SJSA1 (cell line): ENCODE measurements at places on chromosomes 7 and 10.
A peak's percentile ranks its signal among the peaks of the same experiment; 100 is the strongest.

- H3K27ac ChIP-seq: no peak overlapping the region
- no peak overlapping the region for H3K4me3 ChIP-seq
- no peaks in the 10 kb centered on the region for H3K36me3 ChIP-seq
Measured at GRCh38 chr7:151770232-151770631, 106.7 kb downstream of the PRKAG2 start.

DNA sequence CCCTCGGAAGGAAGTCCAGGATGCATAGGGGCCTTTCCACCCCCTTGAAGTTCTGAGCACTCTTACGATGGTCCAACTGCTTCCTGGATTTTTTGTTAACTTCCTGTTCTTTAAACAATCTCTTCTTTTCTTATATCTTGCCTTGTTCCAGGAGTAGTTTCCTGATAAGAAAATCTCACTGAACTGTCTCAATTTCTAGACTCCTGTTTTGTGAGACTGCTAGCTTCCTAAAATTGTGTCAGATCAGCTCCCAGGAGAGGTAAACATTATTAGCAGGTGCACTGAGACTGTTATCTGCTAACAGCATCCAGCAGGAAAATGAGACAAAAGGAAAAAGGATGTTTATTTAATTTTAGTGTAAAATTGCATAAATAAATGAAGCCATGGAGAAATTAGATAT, 106.2 kb upstream of the PITRM1 start:
- DNase-seq: no peak
- no peaks in the 10 kb centered on the region for H3K36me3 ChIP-seq
- no peak overlapping the region for H3K27ac ChIP-seq
- H3K4me1 ChIP-seq: peaks cover 7% of the 10 kb centered on the region
- H3K4me3 ChIP-seq: no peak overlapping the region

DNA sequence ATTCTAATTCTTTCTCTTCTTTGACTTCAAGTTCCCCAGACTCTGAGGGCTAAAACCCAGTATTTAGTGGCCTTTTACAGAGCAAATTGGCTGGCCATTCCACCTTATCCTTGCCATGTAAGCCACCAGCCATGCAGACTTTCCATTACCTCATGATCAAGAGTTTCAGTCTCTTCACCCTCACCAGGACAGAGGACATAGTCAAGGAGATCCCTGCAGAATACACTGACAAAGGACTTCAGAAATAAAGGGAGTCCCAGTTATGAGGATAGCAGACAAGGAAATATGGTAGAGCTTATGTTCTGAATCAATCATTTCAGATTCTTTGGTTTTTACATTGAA, 1080.4 kb upstream of the C7orf33 start:
- DNase-seq: peak; percentile 15
- peak overlapping the region; percentile 61 for H3K27ac ChIP-seq
- H3K36me3 ChIP-seq: no peaks in the 10 kb centered on the region
- H3K27me3 ChIP-seq: no peaks in the 10 kb centered on the region
- H3K4me1 ChIP-seq: peaks cover 15% of the 10 kb centered on the region

- DNase-seq: no peak
- 0 out of 2 replicates have a peak, but pooled peaks cover 5% of the 10 kb centered on the region for H3K27me3 ChIP-seq
- no peaks in the 10 kb centered on the region for H3K36me3 ChIP-seq
Measured at GRCh38 chr10:43347997-43348396, 23.4 kb upstream of the FXYD4 start.

GRCh38 chr7:41051535-41051934, 651.4 kb downstream of the INHBA start:
- H3K27ac ChIP-seq: peak overlapping the region; percentile 69
- peaks cover 65% of the 10 kb centered on the region for H3K4me1 ChIP-seq
- H3K36me3 ChIP-seq: no peaks in the 10 kb centered on the region

DNA sequence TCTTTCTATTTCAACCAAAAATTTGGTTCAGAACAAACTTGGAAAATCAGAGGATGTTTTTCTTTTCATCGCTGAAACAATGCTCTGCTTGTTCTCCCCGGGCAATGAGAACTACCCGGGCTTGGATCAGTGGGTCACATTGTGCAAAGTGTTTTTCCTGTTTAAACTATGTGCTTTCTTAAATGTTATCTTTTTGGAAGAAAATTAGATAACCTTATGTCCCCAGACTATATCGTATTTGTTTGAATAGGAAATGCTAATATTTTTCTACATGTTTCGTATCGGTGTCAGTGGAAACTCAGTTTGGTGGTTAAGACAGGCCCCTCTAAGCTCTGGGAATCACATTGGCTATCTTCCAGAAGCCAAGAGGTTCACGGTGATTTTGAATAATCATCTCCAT, 319.5 kb upstream of the NFE2L3 start:
- H3K4me1 ChIP-seq: peaks cover 48% of the 10 kb centered on the region
- H3K4me3 ChIP-seq: no peak overlapping the region
- H3K27me3 ChIP-seq: no peaks in the 10 kb centered on the region
- peak overlapping the region; percentile 69 for H3K27ac ChIP-seq
- H3K36me3 ChIP-seq: no peaks in the 10 kb centered on the region
- DNase-seq: no peak

DNA sequence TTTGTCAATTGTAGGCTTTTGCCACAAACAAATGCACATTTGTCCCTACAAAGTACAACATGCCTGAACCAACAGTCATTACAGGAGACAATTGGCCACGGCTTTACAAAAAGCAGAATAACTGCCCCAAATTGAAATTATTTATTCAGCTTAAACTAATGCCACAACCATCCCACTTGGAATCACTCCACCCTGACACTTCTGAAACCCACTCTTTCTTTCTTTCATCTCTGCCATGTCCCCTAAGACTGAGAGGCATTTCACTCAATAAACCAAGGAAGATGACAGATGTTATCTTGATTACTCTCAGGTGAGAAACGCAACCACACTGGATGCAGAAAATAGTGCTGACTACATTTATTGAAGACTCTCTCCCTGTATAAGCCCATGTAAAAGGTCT, 2.6 kb upstream of the NPM3 start:
- no peak overlapping the region; the same call in 1 of the 2 replicates for H3K27ac ChIP-seq
- peaks cover 9% of the 10 kb centered on the region for H3K4me1 ChIP-seq
- DNase-seq: no peak
- no peak overlapping the region for H3K4me3 ChIP-seq

DNA sequence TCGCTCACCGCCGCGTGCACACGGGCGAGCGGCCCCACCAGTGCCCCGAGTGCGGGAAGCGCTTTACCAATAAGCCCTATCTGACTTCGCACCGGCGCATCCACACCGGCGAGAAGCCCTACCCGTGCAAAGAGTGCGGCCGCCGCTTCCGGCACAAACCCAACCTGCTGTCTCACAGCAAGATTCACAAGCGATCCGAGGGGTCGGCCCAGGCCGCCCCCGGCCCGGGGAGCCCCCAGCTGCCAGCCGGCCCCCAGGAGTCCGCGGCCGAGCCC, 3.3 kb downstream of the REPIN1 start:
- peaks cover 25% of the 10 kb centered on the region for H3K4me1 ChIP-seq
- no peak overlapping the region for H3K4me3 ChIP-seq
- no peak for DNase-seq
- H3K27ac ChIP-seq: no peak overlapping the region
- peaks cover 67% of the 10 kb centered on the region for H3K36me3 ChIP-seq

- peak; percentile 22 for DNase-seq
- H3K27me3 ChIP-seq: no peaks in the 10 kb centered on the region
- H3K36me3 ChIP-seq: no peaks in the 10 kb centered on the region
- no peak overlapping the region for H3K27ac ChIP-seq
- H3K4me3 ChIP-seq: no peak overlapping the region
Measured at GRCh38 chr10:123743441-123744223, 77.5 kb downstream of the GPR26 start.

DNA sequence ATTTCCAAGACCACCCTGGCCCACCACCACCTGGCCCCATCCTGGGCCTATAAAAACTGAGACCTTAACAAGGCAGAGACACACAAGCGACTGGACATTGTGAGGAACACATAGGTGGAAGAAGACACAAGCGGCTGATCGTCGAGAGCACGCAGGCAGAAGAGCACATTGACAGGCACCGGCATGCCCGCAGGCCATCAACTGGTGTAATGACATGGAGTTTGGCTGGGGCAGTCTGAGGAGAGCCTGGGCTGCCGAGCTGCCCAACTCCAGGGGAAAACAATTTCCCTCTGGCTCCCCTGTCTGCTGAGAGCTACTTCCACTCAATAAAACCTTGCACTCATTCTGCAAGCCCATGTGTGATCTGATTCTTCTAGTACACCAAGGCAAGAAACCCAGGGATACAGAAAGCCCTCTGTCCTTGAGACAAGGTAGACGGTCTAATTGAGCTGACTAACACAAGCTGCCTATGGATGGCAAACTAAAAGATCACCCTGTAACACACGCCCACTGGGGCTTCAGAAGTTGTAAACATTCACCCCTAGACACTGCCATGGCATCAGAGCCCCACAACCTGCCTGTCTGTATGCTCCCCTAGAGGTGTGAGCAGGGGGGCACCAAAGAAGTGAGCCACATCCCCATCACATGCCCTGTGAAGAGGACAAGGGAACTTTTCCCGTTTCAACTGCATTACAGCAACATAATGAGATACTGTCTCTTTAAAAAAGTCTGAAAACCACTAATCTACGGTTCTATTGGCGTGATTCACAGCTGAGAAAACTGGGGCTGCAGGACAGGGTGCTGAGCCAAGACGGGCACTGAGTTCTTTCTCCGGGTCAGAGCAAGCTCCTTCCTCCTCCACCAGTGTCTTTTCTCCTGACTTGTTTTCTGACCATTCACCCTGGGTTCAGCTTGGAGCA, 18.5 kb upstream of the TNS3 start:
- peak overlapping the region; percentile 77 for H3K27ac ChIP-seq
- peaks cover 64% of the 10 kb centered on the region for H3K4me1 ChIP-seq
- no peaks in the 10 kb centered on the region for H3K36me3 ChIP-seq
- H3K27me3 ChIP-seq: no peaks in the 10 kb centered on the region
- DNase-seq: peak; percentile 76

- no peak overlapping the region for H3K27ac ChIP-seq
- H3K27me3 ChIP-seq: no peaks in the 10 kb centered on the region
- H3K4me1 ChIP-seq: peaks cover 64% of the 10 kb centered on the region
- H3K36me3 ChIP-seq: no peaks in the 10 kb centered on the region
- DNase-seq: no peak
- no peak overlapping the region for H3K4me3 ChIP-seq
Measured at GRCh38 chr7:116574025-116574822, 49.4 kb downstream of the CAV1 start.

GRCh38 chr7:156892081-156892800, 742 bp downstream of the LMBR1 start:
- DNase-seq: no peak
- no peaks in the 10 kb centered on the region for H3K27me3 ChIP-seq
- H3K36me3 ChIP-seq: peaks cover 3% of the 10 kb centered on the region; the same call in 1 of the 2 replicates
- H3K27ac ChIP-seq: no peak overlapping the region
- peak overlapping the region; percentile 90 for H3K4me3 ChIP-seq

DNA sequence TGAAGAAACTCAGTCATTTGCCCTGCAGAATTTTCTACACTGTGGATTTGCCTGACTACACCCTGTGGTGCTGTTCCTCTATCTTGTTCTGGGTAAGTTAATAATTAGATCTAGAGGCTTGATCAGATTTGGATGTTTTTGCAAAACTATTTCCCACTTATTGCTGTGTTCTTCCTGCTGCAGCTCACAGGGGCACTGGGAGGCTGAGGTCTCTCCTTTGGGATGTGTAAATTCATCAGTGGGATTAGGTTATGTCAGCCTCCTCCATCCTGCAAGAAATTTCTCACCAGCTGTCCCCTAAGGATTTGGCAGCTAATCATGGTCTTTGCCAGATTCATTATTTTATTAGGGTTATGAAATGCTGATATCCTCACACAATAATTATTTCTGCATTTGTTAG, 148.1 kb upstream of the ZNF32 start:
- H3K4me3 ChIP-seq: no peak overlapping the region
- peaks cover 3% of the 10 kb centered on the region; the same call in 1 of the 2 replicates for H3K27me3 ChIP-seq
- H3K36me3 ChIP-seq: no peaks in the 10 kb centered on the region
- H3K4me1 ChIP-seq: no peaks in the 10 kb centered on the region
- DNase-seq: no peak

DNA sequence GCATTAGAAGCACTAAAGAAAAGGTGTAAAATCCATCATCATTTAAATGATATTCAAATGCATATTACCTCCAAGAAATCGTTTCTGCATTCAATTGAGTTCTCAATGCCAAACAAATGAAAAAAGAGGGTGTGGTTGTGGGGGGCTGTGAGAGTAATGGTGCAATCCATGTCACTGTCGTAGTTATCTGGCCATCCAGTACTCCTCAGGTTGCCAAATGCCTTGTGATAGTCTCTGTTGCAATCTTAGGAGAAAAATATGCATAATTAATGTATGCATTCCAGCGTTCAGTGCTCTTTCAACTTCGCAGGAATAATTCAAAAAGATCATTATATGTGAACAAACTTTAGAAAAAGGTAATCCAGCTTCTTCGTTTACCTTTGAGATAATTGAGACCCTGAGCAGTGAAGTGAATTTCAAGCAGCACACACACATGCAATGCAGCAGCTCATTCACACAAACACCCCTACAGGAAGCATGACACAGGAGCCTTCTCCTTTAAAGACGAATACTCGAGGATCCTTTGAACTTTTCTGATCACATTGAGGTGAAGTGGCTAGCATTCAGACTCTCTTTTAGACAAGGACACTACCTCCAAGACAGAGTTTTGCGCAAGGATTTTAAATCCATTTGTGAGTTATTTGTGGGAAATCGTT, 73.4 kb downstream of the OR13A1 start:
- H3K36me3 ChIP-seq: no peaks in the 10 kb centered on the region
- H3K4me3 ChIP-seq: no peak overlapping the region
- no peaks in the 10 kb centered on the region for H3K27me3 ChIP-seq
